ENCODE measurements at places on chromosomes 5 and 9.

DNA sequence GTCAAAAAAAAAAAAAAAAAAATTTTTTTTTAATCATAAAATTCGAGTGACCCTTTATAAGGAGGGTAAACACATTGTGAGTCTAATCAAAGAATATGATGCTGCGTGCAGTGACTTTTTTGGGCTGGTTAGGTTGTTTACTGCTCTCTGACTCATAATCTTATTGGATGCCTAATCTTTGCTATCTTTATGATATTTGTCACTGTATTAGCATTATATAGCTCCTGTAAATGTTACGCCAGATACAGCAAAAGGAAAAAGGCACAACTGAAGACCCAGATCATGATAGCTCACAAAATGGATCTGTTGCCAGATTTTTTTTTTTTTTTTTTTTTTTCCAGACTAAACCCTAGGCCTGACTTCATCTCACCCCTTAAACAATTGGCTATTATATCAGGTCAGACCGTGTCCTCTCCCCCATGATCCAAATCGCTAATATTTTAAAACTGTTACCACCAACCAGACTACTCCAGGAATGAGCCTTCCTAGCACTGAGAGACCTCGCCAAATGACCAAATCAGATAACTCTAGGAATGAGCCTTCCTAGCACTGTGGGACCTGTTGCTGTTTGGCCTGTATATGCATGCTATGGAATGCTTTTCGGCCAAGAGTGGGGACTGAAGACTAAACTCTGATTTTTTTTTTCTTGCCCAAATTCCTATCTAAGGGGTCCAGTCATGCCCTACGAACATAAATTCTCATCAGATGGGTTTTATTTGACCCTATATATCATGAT lies 131.7 kb upstream of the MYO10 start:
- DNase-seq, result no peak

DNA sequence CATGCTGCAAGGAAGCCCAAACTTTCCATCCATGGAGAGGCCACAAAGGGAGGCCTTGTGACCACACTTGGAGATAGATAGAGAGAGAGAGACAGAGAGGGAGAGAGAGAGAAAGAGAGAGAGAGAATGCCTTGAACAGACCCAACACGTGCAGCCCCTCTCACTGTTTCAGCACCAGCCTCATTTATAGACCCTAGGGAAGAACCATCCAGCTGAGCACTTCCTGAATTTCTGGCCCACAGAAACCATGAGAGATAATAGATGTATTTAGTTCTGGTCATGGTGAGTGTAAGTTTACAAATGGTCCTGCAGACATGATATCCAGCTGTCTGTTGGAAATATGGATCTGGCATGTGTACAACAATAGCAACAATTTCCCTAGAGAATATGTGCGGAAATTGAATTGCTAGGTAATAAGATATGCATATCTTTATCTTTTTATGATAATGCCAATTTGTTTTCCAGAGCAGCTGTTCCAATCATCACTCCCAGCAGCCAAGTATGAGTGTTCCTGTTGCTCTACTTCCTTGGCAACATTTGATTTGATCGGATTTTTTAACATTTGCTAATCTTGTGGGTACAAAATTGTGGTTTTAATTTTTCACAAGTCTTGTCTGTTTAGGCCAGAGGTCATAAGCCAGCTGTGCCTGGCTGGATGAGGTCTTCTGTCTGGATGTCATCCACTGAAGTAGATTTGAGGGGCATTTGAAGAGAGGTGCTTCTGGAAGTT lies 217.3 kb upstream of the IL12B start:
- no peak for DNase-seq

GRCh38 chr9:100087218-100087617 lies 11.6 kb downstream of the ERP44 start:
- DNase-seq, result no peak

GRCh38 chr9:82022121-82022520 lies 33.5 kb downstream of the SPATA31D1 start:
- no peak for DNase-seq

- no peak for DNase-seq
Measured at GRCh38 chr5:145628525-145628924, 206.6 kb downstream of the PRELID2 start.

GRCh38 chr5:135713161-135713915 lies 121.1 kb upstream of the SLC25A48 start:
- no peak for DNase-seq

DNA sequence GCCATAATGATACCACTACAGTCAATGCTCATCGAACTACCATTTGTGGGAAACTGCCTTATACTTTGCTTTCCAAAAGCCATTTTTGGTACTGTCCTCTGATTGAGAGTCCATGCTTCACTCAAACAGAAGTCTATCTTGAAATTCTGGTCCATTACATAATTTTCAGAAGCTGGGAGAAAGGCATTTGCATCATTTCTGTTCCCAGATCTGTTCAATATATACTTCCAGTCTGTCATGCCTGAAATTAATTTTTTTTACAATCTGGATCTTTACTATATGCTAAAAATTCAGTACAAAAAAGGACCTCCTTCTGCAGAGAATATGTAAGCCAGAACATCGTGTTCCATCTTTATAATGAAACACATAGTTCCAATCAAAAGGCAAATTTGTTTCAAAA lies 528.9 kb upstream of the MEF2C start:
- DNase-seq, result no peak

DNA sequence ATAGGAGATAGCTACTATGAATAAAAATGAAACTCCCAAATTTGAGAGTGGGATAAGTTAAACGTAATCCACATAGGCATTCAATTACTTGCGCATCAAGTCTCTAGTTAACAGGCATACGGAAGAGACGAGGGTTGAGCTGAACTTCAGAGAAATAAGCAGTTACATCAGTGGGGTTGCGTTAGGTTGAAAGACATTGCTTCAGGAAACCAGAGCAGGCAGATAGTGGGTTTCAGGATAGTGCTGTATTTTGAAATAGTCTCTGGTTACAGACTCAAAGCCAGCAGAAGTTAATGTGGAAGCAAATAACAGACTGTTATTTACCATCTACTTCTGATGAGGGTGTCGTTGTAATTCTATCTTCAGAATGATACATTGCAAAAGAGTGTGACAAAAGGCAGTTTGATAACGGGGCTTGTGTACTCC lies 533.4 kb downstream of the PDE4D start:
- no peak for DNase-seq

DNA sequence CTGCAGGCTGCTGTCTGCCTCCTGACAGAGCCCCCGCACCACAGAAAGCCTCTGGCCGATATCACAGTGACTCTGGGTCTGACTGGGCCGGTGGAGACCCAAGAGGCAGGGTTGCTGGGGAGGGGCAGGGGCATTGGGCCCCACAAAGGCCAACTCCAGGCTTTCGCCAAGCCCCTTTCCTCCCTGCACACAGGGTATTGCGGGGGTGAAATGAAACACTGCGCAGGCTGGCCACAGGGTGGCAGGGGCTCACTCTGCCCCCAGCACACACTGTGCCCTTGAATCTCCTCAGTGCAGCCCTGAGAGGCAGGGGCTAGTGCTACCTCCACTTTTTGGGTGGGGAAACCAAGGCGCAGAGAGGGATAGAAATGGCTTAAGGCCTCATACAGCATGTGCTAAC lies 44.6 kb downstream of the BARX1 start:
- no peak for DNase-seq

- no peak for DNase-seq
Measured at GRCh38 chr5:3347741-3348140, 247.9 kb upstream of the IRX1 start.

DNA sequence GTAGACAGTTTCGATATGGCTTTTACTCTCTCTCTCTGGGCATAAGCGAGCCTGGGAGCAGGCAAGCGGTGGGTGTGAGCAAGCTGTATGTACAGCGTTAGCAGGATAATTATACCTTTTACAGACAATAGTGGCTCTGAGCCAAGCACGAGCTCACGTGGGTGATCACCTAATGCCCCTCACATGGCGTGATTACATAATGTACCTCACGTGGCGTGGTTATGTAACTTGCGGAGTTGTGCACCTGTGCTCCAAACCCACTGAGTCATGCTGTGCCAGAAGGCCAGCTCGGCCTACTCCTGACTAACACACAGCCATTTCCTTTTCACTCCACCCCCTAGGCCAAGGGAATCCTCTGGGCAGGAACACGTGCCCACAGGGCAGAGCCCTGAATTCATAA lies 797.2 kb downstream of the EFNA5 start:
- DNase-seq, result no peak

- no peak for DNase-seq
Measured at GRCh38 chr9:2023532-2023931, 8.4 kb downstream of the SMARCA2 start.

DNA sequence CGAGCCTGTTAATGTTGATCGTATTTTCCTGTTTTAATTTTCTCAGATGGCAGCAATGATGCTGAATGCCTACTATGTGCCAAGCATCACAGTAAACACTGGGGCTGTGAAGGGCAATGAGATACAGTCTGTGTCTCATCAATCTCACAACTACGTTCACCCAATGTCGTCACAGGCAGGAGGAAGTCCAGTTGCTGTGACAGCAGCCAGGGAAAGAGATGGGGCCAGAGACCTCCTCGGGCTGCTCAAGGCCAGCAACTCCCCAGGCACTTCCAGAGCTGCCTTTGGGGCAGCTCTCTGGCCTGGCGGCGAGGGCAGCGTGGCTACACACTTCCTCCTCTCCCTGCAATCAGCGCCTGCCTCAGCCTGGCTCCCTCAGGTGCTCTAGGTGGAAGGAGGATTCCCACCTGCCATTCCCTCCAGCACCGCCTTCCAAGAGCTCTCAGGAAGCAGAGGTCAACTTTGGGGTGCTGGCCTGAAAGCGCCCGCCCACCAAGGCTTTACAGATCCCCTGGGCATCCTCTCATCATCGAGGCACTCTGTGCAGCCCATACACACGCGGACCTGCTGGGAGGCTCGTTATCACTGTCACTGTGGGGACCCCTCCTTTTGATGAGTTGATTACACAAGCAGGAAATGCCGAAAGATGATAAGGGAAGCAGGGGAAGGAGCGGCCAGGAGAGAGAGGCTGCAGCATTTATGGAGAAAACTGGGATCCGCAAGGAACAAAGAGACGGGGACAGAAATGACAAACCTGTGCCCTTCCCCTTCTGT lies 159.2 kb downstream of the ZDHHC21 start:
- DNase-seq, result no peak

- no peak for DNase-seq
Measured at GRCh38 chr5:1052641-1053390, 44.2 kb downstream of the NKD2 start.

DNA sequence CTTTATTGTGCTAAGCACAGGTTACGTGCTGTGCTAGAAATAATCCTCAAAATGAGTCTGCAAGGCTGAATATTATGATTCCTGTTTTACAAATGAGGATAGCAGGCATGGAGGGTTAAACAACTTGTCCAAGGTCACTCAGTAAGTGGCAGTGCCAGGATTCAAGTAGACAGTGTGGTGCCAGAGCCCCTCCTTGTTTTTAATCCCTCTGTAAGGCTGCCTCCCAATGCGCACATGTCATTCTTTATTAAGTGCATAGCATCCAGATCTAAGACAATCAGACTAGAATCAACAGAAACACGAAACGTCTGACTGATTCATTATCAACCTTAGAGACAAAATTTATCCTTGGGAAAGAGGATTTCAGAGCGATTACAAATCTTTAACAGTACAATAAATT lies 199.6 kb downstream of the SMARCA2 start:
- no peak for DNase-seq

- DNase-seq, result no peak
Measured at GRCh38 chr9:83132768-83133167, 69.8 kb upstream of the RASEF start.

GRCh38 chr5:129844764-129845163 lies 59.5 kb upstream of the CHSY3 start:
- DNase-seq, result no peak

DNA sequence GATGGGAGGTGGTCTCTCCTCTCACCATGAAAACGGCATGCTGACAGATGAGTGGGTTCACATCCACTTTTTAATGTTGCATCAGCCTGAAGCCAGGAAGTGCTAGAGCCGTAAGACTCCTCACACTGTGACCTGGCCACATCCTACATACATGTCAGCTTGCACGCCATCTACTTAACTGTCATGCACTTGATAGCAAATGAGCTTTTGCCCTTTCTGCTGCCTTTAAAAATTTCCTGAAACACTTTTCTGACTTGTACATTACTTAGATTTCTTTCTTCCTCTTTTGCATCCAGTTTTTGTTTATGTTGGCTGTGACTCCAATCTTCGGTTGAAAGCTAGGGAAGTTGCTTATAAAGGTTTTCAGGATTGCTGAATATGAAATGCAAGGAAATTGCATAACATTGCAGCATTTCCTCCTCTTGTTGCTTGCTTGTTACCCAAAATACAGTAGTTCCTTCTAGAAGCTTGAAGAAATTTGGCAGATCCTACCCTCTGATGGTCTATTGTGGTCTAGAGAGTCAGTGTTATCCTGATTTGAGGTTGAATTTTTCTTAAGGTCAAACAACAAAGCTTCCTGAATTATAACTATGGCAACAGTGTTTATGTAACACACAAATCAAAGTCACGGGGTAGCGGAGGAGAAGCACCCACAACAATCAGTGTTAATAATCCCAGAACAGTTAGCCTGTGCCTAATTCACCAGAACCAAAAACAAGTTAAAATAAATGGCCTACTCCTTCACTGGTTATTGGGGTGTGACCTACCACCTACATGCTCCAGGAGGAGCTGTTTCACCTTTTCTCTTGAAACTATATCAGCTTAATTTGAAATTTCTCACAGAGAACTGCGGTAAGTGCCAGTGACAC lies 232.5 kb downstream of the ARHGAP26 start:
- DNase-seq, result peak; percentile 93

- DNase-seq, result no peak
Measured at GRCh38 chr9:16656432-16657169, 213.9 kb downstream of the BNC2 start.
